Mesothelial cell of epicardium (in vitro differentiated cells): ENCODE measurements at places on chromosomes 11 and 22. TPM values are rescaled to one million over a fixed set of nuclear protein-coding genes. Genes with fewer than 3 reads are reported as not detected.

DNA sequence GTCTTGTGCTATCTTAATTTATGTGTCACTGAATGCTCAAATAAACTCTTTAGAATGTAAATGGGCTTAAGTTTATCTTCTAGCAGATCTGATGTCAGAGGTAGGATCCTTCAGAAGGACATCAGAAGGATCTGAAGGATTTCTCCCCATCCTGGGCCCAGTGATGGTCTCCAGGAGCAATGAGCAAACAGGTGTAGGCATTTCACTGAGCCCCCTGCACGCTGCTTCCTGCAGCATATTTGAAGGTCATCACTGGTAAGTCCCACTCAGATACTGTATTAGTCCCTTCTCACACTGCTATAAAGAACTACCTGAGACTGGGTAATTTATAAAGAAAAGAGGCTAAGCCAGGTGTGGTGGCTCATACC is 4.5 kb downstream of the GSTP1 start:
- no peak for DNase-seq

DNA sequence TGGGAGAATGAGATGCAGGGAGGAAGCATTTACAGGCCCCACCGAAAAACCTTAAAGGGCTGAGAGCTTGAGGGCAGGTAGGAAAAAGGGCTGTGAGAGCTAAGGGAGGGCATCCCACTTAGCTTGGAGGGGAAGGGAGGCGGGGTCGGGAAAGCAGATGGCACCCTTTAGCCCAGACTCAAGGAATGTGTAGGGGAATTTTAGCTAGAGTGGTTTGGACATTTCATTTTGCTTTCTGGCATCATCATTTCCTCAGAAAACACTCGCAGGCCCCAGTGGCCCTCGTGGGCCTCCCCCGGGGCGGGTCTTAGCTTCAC is 846 bp upstream of the STIM1 start:
- DNase-seq = no peak

GRCh38 chr11:132959693-132960092 is 572.6 kb downstream of the OPCML start:
- no peak for DNase-seq

DNA sequence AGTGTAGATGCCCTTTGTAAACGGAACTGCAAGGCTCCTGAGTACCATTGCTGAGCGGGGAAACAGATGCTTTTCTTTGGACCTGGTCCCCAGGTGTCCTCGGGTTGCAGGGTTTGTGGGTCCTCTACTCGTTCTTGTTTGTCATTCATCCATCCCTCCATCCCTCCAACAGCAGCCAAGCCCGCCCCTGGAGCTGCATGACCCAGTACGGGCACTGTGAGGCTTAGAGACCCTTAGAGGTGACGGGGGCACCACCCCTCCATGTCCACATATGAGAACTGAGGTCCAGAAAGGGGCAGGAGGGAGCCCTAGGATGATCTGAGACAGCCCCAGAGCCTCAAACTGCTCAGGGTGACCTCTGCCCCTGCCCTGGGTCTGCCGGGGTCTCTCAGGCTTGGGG is 45.4 kb downstream of the WNT11 start:
- DNase-seq = no peak

- DNase-seq = no peak
Observed at GRCh38 chr22:27853424-27853823, 51.9 kb upstream of the MN1 start.

DNA sequence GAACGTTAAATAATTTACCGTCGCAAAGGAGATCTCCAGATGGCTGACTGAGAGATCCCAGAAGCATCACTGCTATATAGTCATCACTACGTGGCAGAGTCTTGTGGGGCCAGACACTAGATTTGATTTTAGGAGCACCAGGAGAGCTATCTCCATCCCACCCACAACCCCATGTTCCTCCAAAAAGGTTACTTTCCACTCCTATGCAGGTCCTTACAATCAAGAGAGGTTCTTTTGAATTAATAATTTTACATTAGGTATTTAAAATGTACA is 19.4 kb downstream of the GUCY1A2 start:
- DNase-seq = no peak

- no peak for DNase-seq
Observed at GRCh38 chr22:41699264-41700107, at the start of gene MEI1. Gene MEI1, plus strand, starts transcription at chr22:41699503. Its CDS starts 36 bp downstream, at chr22:41699539.

DNA sequence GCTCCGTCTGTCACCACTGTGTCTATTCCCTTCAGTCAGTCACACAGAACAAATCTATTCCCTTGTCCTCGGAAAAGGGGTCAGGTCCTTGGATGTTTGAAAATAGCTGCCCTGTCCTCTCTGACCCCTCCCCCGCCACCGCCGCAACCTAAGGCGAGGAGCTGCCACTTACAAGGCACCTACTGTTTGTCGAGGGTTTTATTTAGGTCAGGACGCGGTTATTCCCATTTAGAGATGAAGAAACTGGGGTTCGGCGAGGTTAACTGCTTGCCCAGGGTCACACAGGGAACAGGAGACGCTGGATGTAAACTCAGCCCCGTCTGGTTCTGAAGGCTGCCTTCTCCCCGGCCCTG is 1468.1 kb downstream of the BRD1 start:
- no peak for DNase-seq

Gene USH1C
- total RNA-seq = 0.29 to 0.88 TPM (median 0.54 TPM) in 3 replicates

GRCh38 chr11:124867700-124868099 is 2.5 kb downstream of the ROBO3 start:
- no peak for DNase-seq

Gene BCO2
- 38.2 to 43.4 TPM (median 38.9 TPM) in 3 replicates for total RNA-seq

Gene OR52A5
- not detected in 3 replicates for total RNA-seq

Gene CEND1
- not detected in 3 replicates for total RNA-seq

GRCh38 chr11:104876861-104877431 is 21.3 kb downstream of the CASP12 start:
- no peak for DNase-seq

Gene APOA4
- total RNA-seq = not detected in 3 replicates

DNA sequence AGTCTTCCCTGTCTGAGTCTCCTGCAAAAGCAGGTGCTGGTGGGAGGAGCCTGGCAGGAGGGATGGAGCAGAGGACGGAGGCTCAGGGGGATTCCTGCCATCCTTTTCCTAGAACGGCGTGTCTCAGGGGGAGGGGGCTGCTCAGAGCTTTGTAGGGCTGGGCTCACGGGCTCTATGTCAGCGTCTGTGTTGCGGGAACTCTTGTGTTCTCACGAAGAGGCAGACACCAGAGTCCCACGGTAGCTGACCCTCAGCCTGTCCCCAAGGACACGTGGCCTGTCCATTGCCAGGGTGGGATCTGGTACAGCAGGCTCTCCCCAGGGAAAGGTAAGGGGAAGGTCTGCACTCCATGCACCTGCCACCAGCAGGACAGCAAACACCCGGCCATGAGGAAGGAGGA is 1505.2 kb downstream of the TBC1D22A start:
- DNase-seq = no peak

DNA sequence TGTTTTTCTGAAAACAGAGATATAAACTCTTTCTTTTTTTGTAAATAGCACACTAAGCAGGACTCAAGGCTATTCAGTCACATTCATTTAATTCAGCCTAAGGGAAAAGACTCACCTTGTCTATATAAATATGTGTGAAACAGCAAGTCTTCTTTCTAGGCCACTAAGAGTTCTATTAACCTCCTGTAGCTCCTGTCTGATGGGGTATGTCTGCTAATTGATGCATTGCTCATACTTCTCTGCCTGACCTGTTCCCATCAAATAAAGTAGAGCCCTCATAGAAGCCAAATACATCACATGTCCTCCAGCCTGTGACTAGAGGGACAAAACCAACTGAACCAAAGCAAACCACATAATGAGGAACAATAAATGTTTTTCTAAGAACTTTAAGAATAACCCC is 68.2 kb downstream of the MSANTD4 start:
- no peak for DNase-seq

GRCh38 chr11:69120096-69120875 is 35.4 kb upstream of the SMIM38 start:
- no peak for DNase-seq

- no peak for DNase-seq
Observed at GRCh38 chr11:77173494-77173893, 45.4 kb downstream of the MYO7A start.

GRCh38 chr11:76120513-76121101 is 85.7 kb downstream of the WNT11 start:
- DNase-seq = no peak
